ENCODE measurements at places on chromosomes 5 and 9. TPM values are rescaled to one million over a fixed set of nuclear protein-coding genes. Genes with fewer than 3 reads are reported as not detected.

The PTAR1 gene
- 49.5 TPM for total RNA-seq

The PTPRD gene
- total RNA-seq: 49.5 TPM

GRCh38 chr5:113235884-113236283, 198.9 kb downstream of the TSSK1B start:
- no peaks in the 10 kb centered on the region for H3K4me1 ChIP-seq
- H3K27me3 ChIP-seq: no peaks in the 10 kb centered on the region
- H3K36me3 ChIP-seq: no peaks in the 10 kb centered on the region
- no peak overlapping the region for H3K4me3 ChIP-seq
- no peak overlapping the region for H3K27ac ChIP-seq

GRCh38 chr5:174794931-174795672, 70.7 kb downstream of the MSX2 start:
- H3K27me3 ChIP-seq: no peaks in the 10 kb centered on the region
- no peaks in the 10 kb centered on the region for H3K36me3 ChIP-seq
- DNase-seq: no peak

DNA sequence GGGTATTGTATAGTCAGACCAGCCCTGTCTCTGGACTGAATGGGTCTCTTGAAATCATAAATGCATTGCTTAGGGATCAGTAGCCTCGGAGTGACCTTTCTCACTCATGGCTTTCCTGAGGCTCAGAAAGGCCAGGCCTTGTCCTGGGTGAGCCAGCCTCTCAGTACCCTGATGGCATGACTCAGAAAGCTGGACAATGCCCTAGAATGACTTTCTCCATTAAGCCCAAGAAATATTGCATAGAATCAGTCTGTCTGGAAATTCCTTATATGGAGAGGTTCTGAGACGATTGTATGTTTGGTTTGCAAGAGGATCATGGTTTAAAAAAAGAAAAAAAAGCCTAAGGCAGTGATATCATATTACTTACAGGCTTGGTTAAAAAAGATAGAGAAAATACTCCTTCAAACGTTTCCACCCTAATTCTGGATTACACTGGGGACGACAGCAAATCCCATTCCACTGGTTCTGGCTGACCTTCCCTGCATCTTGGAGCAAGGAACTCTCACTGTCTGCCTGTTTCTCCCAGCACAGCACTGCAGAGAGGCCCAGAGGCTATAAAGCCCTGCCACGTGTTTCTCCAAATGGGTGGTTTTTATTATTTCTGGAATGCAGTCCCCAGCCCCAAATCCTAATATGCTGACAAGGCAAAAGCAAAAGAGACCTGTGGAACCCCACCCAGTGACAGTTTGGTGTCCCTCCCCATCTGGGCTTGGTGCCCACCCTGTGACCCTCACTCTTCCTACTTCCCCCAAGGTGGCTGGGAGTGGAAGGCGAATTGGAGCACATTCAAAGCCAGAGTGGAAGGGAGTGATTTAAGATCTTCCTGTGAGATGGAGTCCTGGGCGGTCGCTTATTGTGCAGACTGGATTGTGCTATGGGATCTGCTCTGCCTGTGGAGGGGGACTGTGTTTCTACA, 34.4 kb downstream of the MAP1B start:
- H3K27ac ChIP-seq: no peak overlapping the region
- no peaks in the 10 kb centered on the region for H3K27me3 ChIP-seq
- no peak overlapping the region for H3K4me3 ChIP-seq
- no peaks in the 10 kb centered on the region for H3K36me3 ChIP-seq
- DNase-seq: no peak
- H3K4me1 ChIP-seq: no peaks in the 10 kb centered on the region

GRCh38 chr5:155154973-155155372, 141.4 kb downstream of the KIF4B start:
- H3K4me3 ChIP-seq: no peak overlapping the region
- no peak overlapping the region for H3K27ac ChIP-seq
- H3K27me3 ChIP-seq: no peaks in the 10 kb centered on the region
- no peak for DNase-seq
- H3K4me1 ChIP-seq: no peaks in the 10 kb centered on the region

DNA sequence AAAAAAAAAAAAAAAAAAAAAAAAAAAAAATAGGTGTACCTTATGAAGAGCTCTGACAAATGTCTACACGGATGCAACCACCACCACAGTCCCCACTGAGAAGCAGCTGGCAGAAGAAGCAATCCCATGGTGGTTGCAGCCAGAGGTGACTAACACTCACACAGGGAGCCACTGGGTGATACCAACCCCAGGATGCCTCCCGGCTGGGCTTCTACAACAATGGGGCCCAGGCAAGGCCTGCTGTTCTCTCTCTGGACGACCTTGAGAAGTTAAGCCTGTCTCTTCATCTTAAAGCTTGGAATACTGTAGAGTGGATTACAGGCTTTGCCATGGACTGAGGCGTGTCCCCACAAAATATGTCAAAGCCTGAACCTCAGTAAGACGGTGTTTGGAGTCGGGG, 104.1 kb downstream of the ROR2 start:
- H3K4me3 ChIP-seq: no peak overlapping the region
- DNase-seq: no peak
- H3K27ac ChIP-seq: no peak overlapping the region
- H3K36me3 ChIP-seq: no peaks in the 10 kb centered on the region
- peaks cover 8% of the 10 kb centered on the region for H3K4me1 ChIP-seq
- no peaks in the 10 kb centered on the region for H3K27me3 ChIP-seq

DNA sequence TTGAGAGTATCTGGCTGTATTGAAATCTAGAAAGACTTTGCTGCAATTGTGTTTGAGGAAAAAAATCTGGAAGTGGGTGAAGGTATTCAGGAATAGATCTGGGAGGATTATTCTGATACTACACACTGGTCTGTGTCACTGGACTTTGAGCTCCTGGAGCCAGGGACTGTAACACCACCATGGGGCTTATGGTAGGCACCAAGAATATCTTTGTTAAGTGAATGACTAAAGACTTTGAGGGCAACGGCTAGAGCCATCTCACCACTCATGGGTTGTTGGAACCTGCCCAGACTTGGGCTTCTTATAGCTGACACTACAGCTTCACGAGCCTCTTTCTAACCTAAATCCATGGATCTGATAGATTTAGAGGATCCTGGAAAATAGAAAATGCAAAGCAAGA, 10.2 kb downstream of the NFX1 start:
- H3K36me3 ChIP-seq: peaks cover 93% of the 10 kb centered on the region
- no peak for DNase-seq
- peaks cover 9% of the 10 kb centered on the region for H3K4me1 ChIP-seq

- H3K36me3 ChIP-seq: no peaks in the 10 kb centered on the region
- H3K4me1 ChIP-seq: no peaks in the 10 kb centered on the region
- H3K27ac ChIP-seq: no peak overlapping the region
- no peaks in the 10 kb centered on the region for H3K27me3 ChIP-seq
- no peak for DNase-seq
- no peak overlapping the region for H3K4me3 ChIP-seq
Observed at GRCh38 chr5:161169776-161170175, 317.8 kb upstream of the ATP10B start.

- no peak overlapping the region for H3K4me3 ChIP-seq
- no peaks in the 10 kb centered on the region for H3K36me3 ChIP-seq
- H3K4me1 ChIP-seq: peaks cover 4% of the 10 kb centered on the region
- no peak overlapping the region for H3K27ac ChIP-seq
- no peaks in the 10 kb centered on the region for H3K27me3 ChIP-seq
Observed at GRCh38 chr5:132854301-132854700, 12.0 kb downstream of the GDF9 start.

DNA sequence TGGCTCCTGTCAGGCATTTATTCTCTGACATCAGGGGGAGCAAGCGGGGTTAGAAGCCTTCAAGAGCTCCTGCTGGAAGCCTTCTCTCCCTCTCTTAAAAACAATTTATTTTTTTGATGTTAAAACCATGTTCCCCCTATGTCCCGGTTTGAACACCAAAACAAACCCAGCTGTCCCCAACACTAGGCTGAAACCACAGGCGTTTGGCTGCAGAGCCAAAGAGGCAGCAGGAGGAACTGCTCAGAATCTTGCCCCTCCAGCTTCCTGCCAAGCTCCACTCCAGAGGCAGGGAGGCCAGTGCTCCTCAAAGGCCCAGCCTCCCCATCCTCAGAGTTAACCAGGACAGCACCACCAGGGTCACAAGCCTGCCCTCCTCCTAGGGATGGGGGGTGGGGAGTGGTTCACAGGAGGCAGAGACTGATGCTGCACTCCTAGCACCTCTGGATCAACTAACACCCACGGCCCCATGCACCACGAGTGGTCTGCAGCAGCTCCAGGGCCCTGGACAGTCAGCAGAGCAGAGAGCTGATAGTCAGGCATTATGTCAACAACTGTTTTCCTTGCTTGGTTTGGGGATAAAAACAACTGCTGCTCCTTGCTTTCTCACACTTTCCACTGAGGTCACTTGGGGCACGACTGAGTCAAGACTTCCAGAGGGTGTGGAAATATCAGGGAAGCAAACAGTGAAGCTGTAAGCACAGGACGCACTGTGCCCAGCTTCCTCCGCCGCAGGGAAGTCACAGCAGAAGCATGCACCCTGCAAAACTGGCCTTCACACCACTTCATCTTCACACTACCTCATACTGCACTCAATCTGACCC, 96.5 kb upstream of the ADRA1B start:
- H3K4me1 ChIP-seq: no peaks in the 10 kb centered on the region
- H3K27me3 ChIP-seq: no peaks in the 10 kb centered on the region
- H3K36me3 ChIP-seq: no peaks in the 10 kb centered on the region
- H3K4me3 ChIP-seq: no peak overlapping the region

GRCh38 chr9:72025906-72026305, 34.5 kb downstream of the C9orf57 start:
- H3K27me3 ChIP-seq: no peaks in the 10 kb centered on the region
- H3K36me3 ChIP-seq: no peaks in the 10 kb centered on the region
- no peaks in the 10 kb centered on the region for H3K4me1 ChIP-seq
- H3K27ac ChIP-seq: no peak overlapping the region

- peaks cover 42% of the 10 kb centered on the region for H3K4me1 ChIP-seq
- H3K27ac ChIP-seq: no peak overlapping the region
- H3K27me3 ChIP-seq: no peaks in the 10 kb centered on the region
- H3K4me3 ChIP-seq: no peak overlapping the region
- H3K36me3 ChIP-seq: no peaks in the 10 kb centered on the region
- no peak for DNase-seq
Observed at GRCh38 chr9:89411759-89412158, 86.2 kb downstream of the SEMA4D start.

DNA sequence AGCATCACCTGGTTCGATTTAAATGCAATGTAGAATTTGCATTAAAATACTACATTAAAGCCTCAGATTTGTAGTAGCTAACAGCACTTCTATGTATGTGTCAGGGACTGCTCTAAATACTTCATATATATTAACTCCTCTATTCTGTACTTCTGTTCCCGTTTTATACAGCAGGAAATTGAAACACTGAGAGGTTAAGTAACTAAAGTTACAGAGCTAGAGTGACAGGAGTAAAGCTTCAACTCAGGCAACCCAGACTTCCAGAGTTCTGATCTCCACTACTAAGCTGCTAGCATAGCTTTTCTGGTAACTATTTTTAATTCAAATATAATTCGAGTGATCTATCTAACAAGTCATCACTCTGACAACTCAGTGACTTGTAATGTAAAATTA, 619 bp upstream of the APC start:
- H3K4me3 ChIP-seq: peak overlapping the region; percentile 45
- H3K36me3 ChIP-seq: no peaks in the 10 kb centered on the region
- H3K4me1 ChIP-seq: no peaks in the 10 kb centered on the region
- DNase-seq: no peak

DNA sequence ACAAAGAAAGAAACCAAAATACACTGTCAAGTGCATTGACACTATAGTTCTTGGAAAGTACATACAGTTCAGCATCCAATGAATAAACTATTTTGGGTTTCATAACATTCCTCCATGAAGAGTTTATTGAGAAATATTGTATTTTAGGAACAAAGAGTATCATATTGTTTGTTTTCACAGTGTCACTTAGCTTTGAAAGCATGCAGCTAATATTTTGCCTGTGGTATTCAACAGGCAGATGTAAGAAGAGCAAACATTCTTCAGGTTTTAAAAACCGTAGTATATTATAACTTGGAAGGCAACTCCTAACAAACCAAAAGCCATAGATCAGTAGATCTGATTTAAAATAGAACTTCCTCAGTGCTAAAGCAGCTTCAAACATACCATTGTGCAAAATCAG, 4.5 kb downstream of the PRELID2 start:
- H3K36me3 ChIP-seq: no peaks in the 10 kb centered on the region
- no peak overlapping the region for H3K4me3 ChIP-seq
- no peak for DNase-seq
- H3K27me3 ChIP-seq: no peaks in the 10 kb centered on the region
- H3K27ac ChIP-seq: no peak overlapping the region

- DNase-seq: no peak
- no peak overlapping the region for H3K4me3 ChIP-seq
- H3K36me3 ChIP-seq: no peaks in the 10 kb centered on the region
- H3K4me1 ChIP-seq: peaks cover 49% of the 10 kb centered on the region
- no peaks in the 10 kb centered on the region for H3K27me3 ChIP-seq
Observed at GRCh38 chr5:58501778-58502417, 10.7 kb downstream of the GAPT start.

DNA sequence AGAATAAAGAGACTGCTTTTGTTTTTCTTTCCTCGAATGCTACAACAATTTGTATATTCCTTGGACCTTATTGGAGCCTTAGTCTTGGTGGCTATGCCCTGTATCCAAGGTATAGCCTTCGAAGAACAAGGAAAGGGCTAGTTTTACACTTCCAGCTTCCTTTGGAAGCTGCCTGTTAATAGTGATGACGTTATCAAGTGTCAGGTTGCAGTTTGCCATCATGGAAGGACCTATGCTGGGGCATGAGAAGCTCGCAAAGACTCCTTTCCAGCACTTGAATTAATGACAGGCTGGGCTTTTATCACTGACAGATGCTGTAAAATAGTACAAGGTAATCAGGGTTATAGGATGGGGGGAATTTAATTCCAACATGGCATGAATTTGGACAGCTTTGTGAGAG, 157.9 kb downstream of the KDM4C start:
- no peak overlapping the region for H3K27ac ChIP-seq
- no peaks in the 10 kb centered on the region for H3K4me1 ChIP-seq
- DNase-seq: no peak
- no peaks in the 10 kb centered on the region for H3K36me3 ChIP-seq
- no peaks in the 10 kb centered on the region for H3K27me3 ChIP-seq

- no peaks in the 10 kb centered on the region for H3K4me1 ChIP-seq
- no peak overlapping the region for H3K4me3 ChIP-seq
- H3K27ac ChIP-seq: peak overlapping the region; percentile 37
- H3K27me3 ChIP-seq: no peaks in the 10 kb centered on the region
- no peak for DNase-seq
Observed at GRCh38 chr5:179608131-179608581, 15.3 kb downstream of the HNRNPH1 start.

GRCh38 chr5:168802337-168802736, 223.2 kb upstream of the PANK3 start:
- no peak overlapping the region for H3K27ac ChIP-seq
- H3K4me3 ChIP-seq: no peak overlapping the region
- H3K36me3 ChIP-seq: no peaks in the 10 kb centered on the region
- no peak for DNase-seq

- H3K27me3 ChIP-seq: no peaks in the 10 kb centered on the region
- no peaks in the 10 kb centered on the region for H3K36me3 ChIP-seq
- H3K4me3 ChIP-seq: no peak overlapping the region
Observed at GRCh38 chr9:134707031-134707680, 65.6 kb downstream of the COL5A1 start.
